ENCODE measurements at places on chromosomes 13 and 19. TPM values are rescaled to one million over a fixed set of nuclear protein-coding genes. Genes with fewer than 3 reads are reported as not detected.

CALR3 gene
- total RNA-seq = not detected

B3GNT8 gene
- total RNA-seq = 1.5 TPM

LINGO3 gene
- total RNA-seq = under 0.01 TPM

CHST8 gene
- not detected for total RNA-seq
